ENCODE measurements at places on chromosomes 1 and 21. TPM values are rescaled to one million over a fixed set of nuclear protein-coding genes. Genes with fewer than 3 reads are reported as not detected.

The FCRL4 gene
- total RNA-seq, result not detected

The ANGPTL1 gene
- 1.1 TPM for total RNA-seq

The SPRR2A gene
- total RNA-seq, result not detected

The MR1 gene
- total RNA-seq, result 19.3 TPM

The LPAR3 gene
- 16.9 TPM for total RNA-seq

The RASAL2 gene
- total RNA-seq, result 53.7 TPM

The SCMH1 gene
- 35.9 TPM for total RNA-seq

The PCNX2 gene
- total RNA-seq, result 66.5 TPM

The TSPAN2 gene
- total RNA-seq, result not detected

The MPZ gene
- total RNA-seq, result 0.32 TPM
